A549 treated with CpdA at 1 μM for 4 hours (cell line): ENCODE measurements at places on chromosomes 16 and 17. TPM values are rescaled to one million over a fixed set of nuclear protein-coding genes. Genes with fewer than 3 reads are reported as not detected.

GUCY2D gene
- 0.08 TPM in 1 of 5 replicates, not detected in the others for total RNA-seq

PYCARD gene
- 24.0 to 44.0 TPM (median 40.3 TPM) in 5 replicates for total RNA-seq

BCO1 gene
- total RNA-seq: 0.73 to 1.6 TPM (median 1.3 TPM) in 5 replicates

NPIPA8 gene
- 0.99 to 1.4 TPM (median 1.2 TPM) in 5 replicates for total RNA-seq

CBX1 gene
- 86.2 to 112 TPM (median 90.0 TPM) in 5 replicates for total RNA-seq

PNMT gene
- total RNA-seq: not detected in 5 replicates

HSD17B1 gene
- total RNA-seq: 1.2 to 1.9 TPM (median 1.5 TPM) in 5 replicates

ZKSCAN2 gene
- total RNA-seq: 2.0 to 2.6 TPM (median 2.2 TPM) in 5 replicates

PRR29 gene
- total RNA-seq: 0.73 to 1.3 TPM (median 0.97 TPM) in 5 replicates

MMP2 gene
- total RNA-seq: 9.3 to 16.3 TPM (median 11.8 TPM) in 5 replicates

CYGB gene
- 1.1 to 1.9 TPM (median 1.2 TPM) in 5 replicates for total RNA-seq

VAT1 gene
- total RNA-seq: 202 to 235 TPM (median 227 TPM) in 5 replicates

HELZ gene
- 7.3 to 10.1 TPM (median 9.1 TPM) in 5 replicates for total RNA-seq

SLC13A2 gene
- total RNA-seq: 0.06 to 0.21 TPM (median 0.13 TPM) in 4 of 5 replicates, not detected in the other

ITGB4 gene
- total RNA-seq: 38.3 to 62.6 TPM (median 49.8 TPM) in 5 replicates

KIF19 gene
- 0.01 to 0.05 TPM in 2 of 5 replicates, not detected in the others for total RNA-seq

AOC2 gene
- total RNA-seq: 1.4 to 3.0 TPM (median 2.0 TPM) in 5 replicates

DHRS7C gene
- total RNA-seq: not detected in 5 replicates

IL17C gene
- total RNA-seq: not detected in 5 replicates

NKD1 gene
- 0.12 to 0.51 TPM (median 0.31 TPM) in 5 replicates for total RNA-seq

CDT1 gene
- 26.1 to 35.8 TPM (median 33.5 TPM) in 5 replicates for total RNA-seq
